ENCODE measurements at places on chromosomes 1 and 21.

GRCh38 chr21:29423099-29423870 lies 124.6 kb downstream of the BACH1 start:
- DNase-seq: no peak

DNA sequence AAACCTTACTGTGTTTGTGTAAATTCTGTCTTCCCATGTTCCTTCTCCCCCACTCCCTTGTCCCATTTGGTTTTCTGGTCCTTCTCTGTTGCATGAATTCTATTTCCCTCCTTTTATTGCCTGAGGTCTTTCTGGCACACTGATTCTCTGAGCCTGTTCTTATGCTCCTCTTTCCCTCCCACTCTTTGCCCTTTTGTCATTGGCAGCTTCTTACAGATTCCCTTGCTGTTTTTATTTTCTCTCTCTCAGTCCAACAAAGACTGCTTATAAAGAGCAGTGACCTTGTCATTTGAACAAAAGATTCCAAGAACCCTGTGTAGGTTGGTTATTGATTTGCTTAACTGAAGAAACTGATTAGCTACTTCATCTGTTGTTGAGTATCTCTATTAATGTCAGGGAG lies 49.7 kb downstream of the GPR52 start:
- no peak for DNase-seq

DNA sequence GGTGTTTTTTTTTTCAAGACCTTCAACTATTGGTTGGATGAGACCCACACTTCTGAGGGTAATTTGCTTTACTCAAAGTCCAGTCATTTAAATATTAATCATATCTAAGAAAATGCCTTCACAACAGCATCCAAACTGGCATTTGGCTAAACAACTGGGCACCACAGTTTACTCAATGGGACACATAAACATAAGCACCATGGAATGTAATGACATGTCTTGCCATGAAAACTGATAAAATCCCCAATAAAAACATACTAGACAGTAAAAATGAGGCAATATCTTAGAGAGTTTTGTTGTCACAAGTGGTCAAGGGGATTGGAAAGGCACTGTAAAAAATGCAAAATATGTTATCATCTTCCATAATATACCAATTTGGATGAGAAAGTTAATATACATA lies 838.8 kb upstream of the ADAMTS5 start:
- DNase-seq: no peak

GRCh38 chr1:53334781-53335180 lies 6.9 kb upstream of the LRP8 start:
- no peak for DNase-seq

DNA sequence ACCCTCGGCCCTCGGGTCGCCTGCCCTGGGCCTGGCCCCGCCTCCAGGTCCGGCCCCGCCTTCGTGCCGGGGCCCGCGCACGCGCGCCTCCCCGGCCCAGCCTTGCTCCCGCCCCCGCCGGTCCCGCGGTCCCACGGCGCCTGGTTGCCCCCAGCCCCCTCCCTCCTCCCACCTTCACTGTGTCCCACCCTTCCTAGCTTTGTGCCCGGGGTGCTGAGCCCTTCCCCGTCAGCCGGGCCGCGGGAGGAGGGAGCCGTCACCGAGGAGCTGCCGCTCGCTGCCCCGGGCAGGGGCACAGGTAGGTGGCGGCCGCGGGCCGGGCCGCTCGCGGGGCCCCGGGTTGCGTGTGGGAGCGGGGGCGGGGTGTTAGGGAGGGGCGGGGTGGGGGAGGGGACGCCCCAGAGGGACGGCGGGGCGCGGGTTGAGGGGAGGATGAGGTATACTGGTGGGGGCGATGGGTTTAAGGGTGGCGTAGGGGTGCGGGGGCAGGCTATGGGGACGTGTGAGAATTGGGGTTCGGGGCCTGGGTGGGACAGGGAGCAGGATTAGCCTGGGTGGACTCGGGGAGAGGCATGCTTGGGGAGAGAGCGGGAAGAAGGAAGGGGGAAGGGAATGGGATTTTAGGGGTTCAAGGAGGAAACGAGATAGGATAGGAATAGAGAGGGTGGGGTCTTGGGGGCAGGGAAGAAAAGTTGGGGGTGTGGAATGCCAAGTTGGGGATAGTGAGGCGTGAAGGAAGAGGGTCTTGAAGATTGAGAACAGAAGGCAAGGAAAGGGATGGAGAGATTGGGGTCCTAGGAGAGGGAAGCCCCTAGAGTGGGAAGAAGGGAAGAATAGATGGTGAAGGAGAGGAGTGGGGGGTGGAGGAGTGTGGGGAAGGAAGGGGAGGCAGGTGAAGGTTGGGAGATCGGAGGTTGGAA lies at the start of gene LRRC42:
TSS of gene LRRC42 (plus strand) at position 99 of the 920 bp plus-strand sequence. CDS start 5,650 bp downstream, outside the sequence.
- DNase-seq: no peak

DNA sequence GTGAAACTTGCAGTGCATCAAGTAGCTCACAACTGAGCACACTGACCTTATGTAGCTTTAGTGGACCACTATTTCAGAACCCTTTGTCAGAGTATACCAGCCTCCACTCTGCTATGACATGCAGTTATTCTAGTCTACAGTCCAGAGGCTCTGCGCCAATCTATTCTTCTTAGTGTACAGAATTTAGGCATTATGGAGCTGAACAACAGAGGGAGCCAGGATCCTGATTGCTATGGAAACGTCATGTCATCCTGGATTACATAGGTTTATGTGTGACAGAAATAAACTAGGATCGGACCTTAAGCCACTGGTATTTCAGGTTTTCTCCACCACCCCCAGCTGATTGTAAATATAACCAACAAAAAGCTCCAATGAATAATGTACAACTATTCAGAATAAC lies 48.1 kb upstream of the EEIG2 start:
- DNase-seq: no peak

DNA sequence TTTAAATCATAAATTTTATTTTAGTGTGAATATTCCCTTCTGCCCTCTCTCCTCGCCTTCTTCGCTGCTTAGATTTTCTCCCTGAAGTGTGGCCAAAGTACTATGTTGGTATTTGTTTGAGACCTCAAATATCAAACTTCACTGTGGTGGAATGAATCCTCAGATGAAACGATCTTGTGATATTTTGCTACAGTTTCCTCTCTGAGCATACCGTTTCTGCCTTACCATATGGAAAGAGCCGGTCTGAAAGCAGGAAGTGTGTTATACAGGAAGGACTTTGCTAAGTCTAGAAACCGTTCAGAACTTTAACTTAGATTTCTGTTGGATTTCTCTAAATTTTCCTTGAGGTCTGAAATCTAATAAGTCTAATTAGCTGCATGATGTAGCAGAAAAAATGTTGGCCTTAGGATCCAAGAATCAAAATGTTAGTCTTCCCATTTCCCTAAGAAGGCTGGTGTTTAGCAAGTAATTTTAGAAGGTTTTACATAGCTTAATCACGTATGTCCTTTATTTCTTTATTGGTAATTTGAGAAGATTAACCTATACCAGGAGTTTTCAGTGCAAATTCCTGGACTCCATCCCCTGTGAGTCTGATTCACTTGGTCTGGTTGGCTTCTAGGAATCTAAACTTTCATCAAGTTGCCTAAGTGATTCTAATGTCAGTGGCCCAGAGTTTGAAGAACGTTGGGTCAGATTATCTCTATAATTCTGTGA lies 30.7 kb downstream of the SDCCAG8 start:
- no peak for DNase-seq

DNA sequence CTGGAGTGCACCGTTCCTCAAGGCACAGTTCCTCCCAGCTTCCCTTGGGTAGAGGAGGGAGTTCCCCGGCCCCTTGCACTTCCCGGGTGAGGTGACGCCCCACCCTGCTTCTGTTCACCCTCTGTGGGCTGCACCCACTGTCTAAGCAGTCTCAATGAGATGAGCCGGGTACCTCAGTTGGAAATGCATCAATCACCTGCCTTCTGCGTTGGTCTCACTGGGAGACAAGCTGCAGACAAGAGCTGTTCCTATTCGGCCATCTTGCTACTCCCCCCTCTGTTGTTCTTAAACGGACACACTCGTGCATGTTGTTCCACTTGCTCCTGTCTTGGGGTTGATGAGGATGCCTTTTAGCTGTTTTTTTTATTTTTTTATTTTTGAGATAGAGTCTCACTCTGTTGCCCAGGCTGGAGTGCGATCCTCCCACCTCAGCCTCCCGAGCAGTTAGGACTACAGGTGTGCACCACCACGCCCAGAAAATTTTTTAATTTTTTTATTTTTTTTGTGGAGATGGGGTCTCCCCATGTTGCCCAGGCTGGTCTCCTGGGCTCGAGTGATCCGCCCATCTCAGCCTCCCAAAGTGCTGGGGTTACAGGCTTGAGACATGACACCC lies 3.0 kb upstream of the MORC3 start:
- no peak for DNase-seq

DNA sequence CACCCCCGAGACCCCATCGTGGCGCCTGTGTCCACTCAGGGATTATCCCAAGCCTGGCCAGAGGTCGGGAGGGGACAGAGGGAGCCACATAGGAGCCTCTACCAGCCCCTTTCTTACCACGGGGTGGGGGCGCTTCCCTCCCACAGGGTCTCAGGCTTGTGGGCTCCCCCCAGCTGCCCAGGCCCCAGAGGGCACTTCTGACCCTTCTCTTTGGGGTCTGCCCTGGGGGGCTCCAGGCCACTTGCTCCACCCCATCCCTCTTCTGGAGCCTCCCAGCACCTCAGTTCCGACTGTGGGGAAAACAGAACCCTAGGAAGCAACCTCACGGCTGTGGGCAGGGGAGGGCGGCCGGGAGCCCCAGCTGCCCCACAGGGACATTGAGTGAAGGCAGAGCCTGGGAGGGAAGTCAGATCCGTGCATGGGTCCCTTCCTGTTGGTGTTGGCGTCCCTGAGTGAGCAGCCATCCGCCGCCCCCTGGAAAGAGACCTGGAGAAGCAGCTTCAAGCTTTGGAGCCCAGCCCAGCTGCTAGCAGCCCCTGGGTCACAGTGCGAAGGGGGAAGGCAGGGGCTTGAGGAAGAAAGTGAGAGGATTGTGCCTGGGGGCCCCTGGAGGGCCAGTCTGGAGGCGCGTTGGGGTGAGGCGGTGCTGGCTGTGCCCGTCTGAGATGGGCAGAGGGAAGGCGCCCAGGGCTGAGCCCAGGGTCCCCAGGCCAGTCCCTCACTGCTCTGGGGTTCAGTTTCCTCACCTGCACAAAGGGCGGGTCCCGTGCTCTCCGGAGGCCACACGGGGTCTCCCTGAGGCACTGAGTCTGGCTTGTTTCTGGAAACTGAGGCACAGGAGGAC lies 22.1 kb downstream of the RRP1 start:
- DNase-seq: no peak

- no peak for DNase-seq
Measured at GRCh38 chr1:23557471-23558124, 1.7 kb downstream of the ID3 start.

DNA sequence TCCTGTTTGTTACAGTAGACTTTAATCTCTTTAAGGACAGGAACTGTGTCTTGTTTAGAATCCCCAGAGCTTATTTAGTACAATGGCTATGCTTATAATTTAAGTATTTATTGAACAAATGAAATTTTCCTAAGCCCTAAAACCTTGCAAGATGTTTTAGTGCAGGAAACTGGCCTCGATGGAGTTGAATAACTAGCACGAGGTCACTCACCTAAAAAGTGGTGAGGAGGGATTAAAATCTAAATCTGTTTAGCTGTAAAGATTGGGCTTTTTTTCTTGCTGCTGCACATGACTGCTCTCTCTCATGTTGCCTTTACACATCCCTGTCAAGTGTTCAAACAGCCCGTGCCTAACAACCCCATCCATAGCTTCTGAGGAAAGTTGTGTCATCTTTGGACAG lies 10.2 kb downstream of the NFYC start:
- DNase-seq: no peak

DNA sequence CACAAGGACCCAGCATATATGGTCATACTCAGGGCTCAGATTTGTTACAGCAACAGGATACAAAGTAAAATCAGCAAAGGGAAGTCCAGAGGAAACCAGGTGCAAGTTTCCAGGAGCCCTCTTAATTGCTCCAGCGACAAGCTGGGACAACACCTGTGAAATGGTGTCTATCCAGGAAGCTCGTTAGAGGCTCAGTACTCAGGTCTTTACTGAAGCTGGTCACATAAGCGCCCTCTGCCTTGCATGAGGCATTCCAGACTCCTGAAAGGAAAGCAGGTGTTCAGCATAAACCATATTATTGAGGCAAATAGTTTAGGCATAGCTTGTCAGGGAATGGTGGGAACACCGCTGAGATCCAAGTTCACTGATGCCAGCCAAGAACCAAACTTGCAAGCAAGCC lies 231.0 kb downstream of the SLC35F3 start:
- DNase-seq: no peak

- peak; percentile 72 for DNase-seq
Measured at GRCh38 chr1:18575620-18576019, 55.0 kb upstream of the PAX7 start.

DNA sequence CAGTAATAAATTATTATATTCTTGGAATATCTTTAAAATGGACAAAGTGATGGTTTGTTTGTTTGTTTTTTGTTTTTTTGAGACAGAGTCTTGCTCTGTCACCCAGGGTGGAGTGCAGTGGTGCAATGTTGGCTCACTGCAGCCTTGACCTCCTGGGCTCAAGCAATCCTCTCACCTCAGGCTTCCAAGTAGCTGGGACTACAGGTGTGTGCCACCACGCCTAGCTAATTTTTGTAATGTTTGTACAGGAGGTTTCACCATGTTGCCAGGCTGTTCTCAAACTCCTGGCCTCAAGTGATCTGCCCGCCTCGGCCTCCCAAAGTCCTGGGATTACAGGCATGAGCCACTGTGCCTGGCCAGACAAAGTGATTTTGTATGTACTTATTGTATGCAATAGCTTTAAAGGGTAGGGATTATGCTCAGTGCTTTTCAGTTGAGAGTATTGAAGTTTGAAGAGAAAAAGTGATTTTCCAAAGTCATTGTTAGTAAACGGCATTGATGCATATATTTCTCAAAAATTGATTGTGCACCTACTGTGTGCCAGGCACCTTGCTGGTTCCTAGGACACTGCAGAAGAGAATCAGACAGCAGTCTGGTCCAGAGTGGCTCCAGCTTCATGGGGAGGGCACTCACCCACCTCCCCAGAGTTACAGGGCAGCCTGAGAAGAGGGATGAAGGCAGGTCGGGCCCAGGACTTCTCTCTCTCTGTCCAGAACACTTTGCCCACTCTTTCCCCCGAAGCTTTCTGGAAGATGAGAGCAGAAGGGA lies 34.2 kb upstream of the TTC22 start:
- DNase-seq: no peak

DNA sequence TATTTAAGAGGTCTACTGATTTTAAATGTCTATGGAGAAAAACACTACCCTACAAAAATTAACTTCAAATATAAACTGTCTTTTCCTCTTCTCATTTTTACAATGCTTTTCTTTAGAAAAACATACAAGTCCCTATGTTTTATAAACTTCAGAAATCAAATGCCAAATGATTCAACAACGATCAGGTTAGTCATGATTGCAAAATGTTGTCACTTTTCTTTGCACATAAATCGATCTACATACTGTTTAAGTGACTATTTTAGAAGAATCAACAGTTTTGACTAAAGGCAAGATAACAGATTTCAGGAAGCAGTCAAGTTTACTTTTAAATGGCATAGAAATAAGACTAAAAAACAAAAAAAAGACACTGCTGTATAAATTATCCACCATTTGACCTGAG lies 168.7 kb downstream of the GPATCH2 start:
- no peak for DNase-seq

DNA sequence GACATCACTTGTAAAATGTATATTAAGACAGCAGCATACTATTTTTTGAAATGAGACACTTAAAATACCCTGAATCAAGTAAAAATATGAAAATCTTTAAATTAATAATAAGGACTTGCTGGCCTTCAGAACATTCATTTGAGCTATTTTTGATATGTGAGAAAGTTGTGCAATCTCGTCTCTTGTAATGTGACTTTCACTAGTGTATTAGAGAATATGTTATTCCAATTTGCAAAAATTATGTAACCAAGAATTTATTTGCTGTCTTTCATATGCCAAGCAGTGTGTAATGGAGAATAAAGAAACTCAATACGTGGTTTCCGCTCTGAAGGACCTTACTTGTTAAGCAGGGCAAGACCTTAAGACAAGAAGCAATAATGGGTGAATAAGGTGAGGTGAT lies 375.0 kb upstream of the RUNX1 start:
- DNase-seq: no peak

All from progenitor cell of endocrine pancreas (in vitro differentiated cells).